ENCODE measurements at places on chromosomes 12 and 14.

DNA sequence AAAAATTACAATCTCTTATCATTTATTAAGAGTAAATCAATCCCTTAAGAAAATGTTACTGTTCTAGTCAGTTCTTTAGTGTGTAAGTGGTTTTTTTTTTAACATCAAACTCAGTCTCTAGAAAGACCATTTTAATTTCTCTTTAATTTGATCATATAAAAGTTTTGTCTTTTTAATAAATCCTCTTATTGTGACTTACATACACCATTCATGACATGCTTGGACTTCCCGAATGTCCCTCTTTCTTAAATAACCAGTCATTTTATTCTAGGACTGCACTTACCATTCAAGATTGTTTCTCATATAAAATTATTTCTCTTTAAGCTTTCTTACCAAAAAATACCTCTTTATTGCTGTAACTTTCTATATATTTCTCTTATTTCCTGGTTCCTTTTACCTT is 60.8 kb upstream of the EVL start:
- DNase-seq: no peak

DNA sequence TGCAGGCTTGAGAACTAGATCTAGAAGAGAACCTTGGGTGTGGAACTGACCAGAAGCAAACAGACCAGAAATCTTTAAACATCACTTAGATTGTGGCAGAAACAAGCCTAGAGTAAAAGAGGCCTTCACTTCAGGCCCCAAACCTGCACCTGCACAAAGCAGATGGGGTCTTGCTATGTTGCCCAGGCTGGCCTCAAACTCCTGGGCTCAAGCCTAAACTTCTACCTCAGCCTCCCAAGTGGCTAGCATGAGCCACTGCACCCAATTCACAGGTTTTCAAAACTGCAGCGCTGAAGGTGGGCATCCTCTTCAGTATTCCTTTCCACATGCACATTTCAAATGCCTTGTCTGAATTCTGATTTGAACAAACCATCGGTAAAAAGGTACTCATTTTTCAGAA is 19.9 kb downstream of the MOK start:
- no peak for DNase-seq

DNA sequence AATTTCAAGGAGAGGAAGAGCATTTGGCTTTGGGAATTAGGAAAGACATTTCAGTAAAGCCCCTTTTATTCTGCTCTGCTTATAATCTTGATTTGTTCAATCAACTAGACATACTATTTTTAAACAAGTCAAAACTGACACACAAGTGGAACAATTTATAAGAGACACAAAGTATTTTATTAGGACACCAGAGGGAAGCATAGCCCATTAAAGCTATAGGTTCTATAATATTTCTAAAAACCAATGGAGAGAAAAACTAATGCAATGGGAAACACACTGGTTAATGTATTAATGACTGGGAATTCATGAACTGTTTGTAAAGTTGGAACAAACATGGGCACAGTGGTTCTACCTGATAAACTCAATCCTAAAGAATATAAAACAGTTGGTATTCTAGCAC is 15.3 kb upstream of the CERS5 start:
- no peak for DNase-seq

DNA sequence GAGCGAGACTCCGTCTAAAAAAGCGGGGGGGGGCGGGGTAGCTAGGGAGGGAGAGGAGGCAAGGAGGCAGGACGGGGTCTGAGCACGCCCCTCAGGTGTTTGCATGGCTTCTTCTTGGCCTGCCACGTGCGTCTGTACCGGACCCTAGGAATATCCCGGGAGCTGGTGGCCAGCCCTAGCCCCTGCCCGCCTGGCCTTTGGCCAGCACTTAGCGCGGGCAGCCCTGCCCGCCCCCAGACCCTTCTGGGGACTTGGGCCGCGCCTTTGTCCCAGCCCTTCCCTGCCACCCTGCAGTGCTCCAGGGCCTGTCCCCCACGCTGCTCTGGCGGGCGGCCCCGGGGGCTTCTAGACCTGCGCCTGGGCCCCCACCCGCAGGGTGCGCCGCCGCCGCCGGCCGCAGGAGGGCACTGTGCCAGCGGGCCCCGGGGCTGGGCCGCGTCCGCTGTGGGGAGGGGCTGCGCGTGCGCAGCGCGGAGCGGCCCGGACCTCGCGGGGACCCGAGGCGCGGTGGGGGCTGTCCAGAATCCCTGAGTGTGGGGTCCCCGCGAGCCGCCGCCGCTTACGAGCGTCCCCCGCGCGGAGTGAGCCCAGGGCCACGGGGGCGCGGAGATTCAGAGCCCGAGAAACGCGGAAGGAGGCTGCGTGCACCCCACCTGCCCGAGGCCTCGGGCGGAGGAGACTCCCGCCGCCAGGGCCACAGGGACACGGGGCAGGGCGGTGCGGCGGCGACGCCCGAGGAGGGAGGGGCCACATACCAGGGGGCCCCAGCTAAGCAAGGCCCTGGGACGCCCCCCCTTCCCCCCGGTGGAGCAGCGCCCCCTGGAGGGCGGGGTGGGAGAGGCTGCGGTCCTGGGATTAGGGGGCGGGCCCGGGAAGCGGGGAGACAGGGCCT is 21.0 kb downstream of the SLC25A29 start:
- peak; percentile 84 for DNase-seq

GRCh38 chr12:120367233-120367923 is 1.6 kb downstream of the MSI1 start:
- DNase-seq: no peak

DNA sequence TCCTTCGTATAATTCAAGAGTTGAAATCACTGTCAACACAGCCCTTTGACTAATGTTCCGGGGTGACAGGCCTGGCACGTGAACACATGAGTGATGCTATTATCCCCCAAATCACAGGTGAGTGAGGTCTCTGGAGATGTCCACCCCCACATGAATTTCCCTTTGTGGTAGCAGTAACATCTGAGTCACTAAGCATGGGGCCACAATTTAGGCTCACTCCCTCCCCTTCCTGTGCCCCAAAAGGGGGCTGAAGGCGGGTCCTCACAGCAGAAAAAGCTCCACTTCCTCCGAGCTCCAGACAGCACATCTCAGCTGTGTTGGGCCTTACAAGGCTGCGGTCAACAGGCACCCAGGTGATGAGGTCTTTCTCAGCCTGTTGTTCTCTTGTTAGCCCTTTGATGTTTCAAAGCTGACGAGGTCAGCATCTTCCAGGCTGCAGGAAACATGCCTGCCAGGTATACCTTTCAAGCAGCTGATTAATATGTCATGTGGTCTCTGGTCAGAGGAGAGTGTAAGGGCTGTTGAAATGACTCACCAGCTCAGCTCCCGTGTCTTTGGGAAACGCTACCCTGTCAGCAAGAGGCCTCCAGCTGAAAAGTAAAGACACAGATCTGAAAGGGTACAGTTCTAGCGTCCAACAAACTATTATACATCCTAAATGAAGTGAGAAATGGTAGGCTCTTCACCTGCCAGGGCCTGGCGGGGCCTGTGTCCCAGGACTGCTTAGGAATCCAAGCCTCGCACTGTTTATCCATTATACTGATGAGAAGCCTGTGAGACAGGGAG is 107.3 kb downstream of the ZFP36L1 start:
- DNase-seq: no peak

DNA sequence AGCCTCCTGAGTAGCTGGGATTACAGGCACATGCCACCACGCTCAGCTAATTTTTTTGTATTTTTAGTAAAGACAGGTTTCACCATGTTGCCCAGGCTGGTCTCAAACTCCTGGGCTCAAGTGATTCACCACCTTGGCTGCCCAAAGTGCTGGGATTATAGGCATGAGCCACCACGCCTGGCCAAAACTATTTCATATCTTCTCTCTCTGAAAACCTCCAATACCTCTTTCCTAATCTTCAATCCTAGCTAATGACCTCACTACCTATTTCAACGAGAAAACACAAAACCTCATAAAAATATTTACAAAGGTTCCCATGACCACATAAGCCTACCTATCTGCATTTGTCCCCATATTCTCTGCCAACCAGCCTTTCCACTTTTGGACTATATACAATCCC is 32.3 kb upstream of the ANKS1B start:
- no peak for DNase-seq
